ENCODE measurements at places on chromosomes 12 and 14.

- DNase-seq = peak; percentile 77
Observed at GRCh38 chr14:75401361-75401760, 26.5 kb upstream of the JDP2 start.

- no peak for DNase-seq
Observed at GRCh38 chr14:90513161-90514014, 116.6 kb downstream of the CALM1 start.

DNA sequence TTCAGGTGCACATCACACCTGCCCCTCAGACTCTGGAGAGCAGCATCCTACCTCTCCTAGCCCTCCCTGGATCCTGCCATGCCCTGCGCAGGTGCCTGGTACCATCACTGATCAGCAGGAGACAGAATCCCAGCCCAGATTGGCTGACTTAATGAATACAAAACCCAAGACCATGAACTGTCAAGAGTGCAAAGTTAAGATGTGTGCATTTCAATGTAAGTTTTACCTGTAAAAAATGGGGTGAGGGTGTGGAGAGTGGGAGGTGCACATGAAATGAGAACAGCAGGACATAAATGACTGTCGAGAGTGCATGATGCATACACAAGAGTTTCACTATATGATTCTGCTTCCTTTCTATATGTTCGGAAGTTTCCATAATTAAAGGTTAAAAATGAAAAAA, 57.9 kb upstream of the GPR68 start:
- no peak for DNase-seq

- DNase-seq = no peak
Observed at GRCh38 chr12:57063991-57064685, 14.2 kb upstream of the MYO1A start.

- peak; percentile 86 for DNase-seq
Observed at GRCh38 chr14:103155010-103155409, 31.7 kb downstream of the TNFAIP2 start.

DNA sequence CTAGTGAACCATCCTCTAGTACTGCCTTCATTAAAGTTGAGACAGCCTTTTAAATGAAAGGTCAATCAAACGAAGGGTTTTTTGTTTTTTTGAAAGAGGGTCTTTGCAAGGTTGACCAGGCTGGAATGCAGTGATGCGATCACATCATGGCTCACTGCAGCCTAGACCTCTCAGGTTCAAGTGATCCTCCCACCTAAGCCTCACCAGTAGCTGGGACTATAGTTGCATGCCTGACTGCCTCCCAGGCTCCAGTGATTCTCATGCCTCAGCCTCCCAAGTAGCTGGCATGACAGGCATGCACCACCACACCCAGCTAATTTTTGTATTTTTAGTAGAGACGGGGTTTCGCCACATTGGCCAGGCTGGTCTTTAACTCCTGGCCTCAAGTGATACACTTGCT, 114.6 kb upstream of the SINHCAF start:
- no peak for DNase-seq

DNA sequence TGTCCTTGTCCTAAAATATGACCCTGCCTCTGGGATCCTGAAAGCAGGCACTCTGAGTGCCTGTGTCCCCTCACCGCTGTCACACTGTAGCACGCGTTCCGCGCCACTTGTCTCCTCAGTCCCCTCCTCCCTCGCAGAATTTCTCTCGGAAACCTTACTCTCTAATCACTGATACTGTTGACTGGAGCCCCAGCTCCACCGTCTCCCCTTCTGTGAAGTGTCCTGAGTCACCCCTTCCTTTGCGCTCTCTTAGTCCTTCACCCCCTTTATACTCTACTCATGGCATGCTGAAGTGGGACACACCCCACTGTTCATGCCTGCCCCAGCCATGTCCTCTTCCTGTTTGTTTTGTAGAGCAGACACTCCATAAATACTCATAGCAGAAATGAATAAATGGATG, 104.7 kb downstream of the ZNF664 start:
- DNase-seq = no peak

DNA sequence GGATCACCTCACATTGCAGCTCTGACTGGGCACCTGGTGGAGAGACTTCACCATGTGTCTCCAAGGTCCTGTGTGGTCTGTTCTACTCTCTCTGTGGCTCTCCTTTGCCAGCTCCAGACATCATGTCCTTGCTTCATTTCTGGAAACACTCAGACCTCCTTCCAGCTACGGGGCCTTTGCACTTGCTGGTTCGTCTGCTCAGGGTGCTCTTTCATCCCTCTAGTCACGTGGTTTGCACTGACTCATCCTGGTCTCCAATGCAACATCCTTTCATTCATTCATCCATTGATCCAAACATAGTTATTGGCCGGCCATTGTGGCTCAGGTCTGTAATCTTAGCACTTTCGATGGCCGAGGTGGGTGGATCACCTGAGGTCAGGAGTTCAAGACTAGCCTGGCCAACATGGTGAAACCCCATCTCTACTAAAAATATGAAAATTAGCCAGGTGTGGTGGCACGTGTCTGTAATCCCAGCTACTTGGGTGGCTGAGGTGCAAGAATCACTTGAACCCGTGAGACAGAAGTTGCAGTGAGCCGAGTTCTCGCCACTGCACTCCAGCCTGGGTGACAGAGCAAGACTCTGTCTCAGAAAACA, 23.9 kb upstream of the CCDC63 start:
- DNase-seq = no peak

DNA sequence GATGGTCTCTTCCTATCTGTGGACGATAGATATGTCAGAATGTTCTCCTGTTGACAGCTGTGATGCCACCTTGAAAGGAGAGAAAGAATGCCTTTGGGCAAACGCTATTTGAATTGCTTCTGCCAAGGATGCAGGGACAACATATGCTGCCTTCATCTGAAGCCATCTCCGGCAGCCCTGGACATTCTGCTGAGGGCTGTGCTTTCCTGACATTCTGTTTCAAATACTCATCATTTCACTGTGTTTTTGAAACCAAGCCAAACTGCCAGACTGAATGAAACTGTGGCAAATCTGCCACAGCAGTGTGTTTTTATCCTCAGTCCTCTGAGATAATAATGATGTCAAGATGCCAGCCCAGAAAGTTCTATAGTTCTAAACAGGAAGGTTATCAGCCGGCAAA, 85.8 kb upstream of the BCAT1 start:
- DNase-seq = no peak

DNA sequence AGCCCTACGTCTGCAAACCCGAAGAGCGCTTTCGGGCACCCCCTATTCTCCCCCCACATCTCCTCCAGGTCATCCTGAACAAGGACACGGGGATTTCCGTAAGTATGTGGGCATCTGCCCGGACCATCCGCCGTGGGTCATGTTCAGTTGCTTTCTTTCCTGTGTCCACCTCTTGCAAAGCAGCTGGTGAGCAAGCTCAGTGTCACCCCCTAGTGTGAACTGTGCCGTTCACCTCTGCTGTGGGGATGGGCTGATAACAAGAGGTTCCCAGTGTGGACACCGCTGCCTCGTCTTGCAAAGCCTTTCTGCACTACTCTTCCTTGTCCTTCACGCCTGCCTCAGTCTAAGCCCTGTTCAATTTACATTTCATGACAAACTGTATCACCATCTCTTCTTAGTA, 8.6 kb downstream of the PRKAB1 start:
- no peak for DNase-seq

- DNase-seq = peak; percentile 37
Observed at GRCh38 chr14:100386121-100386520, 63.0 kb downstream of the SLC25A47 start.

DNA sequence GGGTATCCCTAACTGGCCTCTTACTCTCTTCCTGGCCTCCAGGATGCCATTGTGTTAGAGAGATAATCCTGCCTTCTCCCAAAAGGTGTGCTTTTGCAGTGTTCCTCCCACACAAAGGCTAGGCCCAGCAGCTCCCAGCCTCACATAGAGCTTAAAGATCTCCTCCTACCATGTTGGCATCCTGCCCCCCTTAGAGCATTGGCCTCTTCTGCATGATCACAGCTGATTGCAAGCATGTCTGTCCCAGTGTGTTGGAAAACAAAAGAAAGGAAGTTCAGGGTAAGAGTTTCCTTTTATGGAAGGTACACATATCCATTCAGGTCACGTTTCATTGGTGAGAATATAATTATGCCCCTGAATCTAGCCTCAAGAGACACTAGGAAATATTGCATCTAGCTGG, 405.4 kb downstream of the TMTC2 start:
- DNase-seq = no peak

DNA sequence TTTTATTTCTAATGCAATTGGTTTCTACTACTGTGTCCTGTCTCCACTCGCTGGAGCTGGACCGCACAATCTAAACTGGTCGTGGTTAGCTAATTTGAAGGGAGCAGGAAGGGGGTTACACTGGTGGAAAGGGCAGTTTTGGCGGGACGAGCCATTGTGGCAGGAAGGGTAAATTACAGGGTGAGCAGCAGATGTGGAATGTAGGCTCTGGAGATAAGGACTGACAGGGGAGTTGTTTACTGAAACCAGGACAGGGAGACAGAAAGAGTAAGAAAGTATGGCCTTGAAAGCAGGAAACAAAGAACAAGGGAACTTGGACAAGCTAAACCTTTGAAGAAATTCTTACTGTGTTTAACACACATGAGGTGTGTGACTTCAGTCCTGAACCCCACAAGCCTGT, 147.8 kb downstream of the ATXN7L3B start:
- peak; percentile 70 for DNase-seq

GRCh38 chr12:38137716-38138115, 178.9 kb upstream of the ALG10B start:
- no peak for DNase-seq

DNA sequence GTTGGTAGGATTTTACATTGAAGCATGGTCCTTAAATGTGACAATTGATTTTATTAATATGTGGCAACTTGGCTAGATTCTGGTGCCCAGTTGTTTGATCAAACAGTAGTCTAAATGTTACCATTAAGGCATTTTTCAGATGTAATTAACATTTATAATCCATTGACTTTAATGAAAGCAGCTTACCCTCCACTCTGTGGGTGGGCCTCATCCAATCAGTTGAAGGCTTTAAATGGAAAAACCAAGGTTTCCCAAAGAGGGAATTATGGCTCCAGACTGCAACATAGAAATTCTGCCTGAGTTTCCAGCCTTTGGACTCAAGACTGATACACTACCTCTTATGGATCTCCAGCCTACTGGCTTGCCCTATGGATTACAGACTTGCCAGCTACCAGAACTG, 1153.2 kb downstream of the BCL11B start:
- DNase-seq = no peak

All from amniotic epithelial cell (primary cell).